GM12891 (cell line): ENCODE measurements at places on chromosomes 11 and 22.

DNA sequence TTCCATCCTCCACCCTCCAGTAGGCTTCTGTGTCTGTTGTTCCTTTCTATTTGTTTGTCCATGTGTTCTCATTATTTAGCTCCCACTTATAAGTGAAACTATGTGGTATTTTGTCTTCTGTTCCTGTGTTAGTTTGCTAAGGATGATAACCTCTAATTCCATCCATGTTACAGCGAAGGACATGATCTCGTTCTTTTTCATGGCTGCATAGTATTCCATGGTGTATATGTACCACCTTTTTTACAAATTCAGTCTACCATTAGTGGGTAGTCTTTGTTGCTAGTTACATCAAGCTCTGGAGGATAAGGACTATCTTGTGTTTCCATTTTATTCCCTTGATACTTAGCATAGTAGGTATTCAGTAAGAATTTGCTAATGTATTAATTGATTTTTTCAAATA lies 664.2 kb upstream of the FAT3 start:
- no peak for DNase-seq

DNA sequence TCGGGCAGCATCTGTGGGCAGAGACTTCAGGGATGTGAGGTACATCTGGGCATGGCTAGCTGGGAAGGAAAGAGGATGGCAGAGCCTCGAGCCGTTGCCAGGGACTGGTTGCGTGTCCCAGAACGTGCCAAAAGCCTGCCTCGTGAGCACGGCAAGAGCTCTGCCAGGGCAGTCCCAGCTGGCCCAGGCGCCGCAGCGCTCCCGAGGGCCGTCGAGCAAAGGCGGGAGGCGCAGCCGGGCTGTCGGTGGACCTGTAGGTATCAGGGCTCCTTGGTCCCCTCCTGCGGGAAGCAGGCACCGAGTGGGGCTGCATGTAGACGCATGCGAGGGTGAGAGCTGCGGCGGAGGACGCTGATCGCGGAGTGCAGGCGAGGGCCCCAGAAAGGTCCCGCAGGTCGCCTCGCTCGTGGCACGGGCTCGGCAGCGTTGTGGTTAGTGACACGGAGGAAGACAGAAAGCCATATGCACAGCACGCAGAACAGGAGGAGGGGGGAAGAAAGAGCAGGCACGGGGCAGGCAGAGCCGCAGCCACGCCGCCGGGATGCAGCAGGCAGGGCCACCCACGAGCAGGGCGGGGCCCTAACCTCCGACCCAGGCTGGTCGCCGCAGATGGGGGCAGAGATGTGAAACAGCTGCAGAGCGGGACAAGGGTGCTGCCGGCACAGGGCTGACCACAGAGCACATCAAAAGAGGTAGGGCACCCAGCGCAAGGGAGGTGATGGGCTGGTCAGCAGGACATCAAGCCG lies 18.0 kb downstream of the LSP1 start:
- no peak for DNase-seq

DNA sequence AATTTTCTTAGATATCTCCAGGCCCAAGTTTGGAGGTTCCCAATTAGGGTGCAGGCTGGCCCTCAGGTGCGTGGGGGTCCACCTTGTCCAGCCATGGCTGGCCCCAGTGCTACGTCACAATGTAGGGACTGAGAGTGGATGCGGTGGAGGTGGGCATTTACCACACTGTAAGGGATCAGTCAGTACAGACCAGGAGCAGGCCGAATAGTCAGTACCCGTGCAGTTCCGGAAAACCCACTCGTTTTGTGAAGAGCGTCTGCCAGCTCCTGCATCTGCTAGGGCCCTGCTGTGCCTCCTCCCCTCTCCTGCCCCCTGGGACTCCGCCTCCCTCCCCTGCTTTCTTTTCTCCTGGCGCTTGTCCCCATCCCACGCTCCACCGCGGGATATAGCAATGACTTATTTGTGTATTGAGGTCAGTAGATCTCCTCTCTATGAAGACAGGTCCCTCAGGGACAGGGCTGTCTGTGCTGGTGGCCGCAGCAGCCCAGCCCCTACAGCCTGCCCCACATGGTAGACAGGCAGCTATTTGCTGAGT lies 50.4 kb upstream of the SEPTIN5 start:
- no peak for DNase-seq

DNA sequence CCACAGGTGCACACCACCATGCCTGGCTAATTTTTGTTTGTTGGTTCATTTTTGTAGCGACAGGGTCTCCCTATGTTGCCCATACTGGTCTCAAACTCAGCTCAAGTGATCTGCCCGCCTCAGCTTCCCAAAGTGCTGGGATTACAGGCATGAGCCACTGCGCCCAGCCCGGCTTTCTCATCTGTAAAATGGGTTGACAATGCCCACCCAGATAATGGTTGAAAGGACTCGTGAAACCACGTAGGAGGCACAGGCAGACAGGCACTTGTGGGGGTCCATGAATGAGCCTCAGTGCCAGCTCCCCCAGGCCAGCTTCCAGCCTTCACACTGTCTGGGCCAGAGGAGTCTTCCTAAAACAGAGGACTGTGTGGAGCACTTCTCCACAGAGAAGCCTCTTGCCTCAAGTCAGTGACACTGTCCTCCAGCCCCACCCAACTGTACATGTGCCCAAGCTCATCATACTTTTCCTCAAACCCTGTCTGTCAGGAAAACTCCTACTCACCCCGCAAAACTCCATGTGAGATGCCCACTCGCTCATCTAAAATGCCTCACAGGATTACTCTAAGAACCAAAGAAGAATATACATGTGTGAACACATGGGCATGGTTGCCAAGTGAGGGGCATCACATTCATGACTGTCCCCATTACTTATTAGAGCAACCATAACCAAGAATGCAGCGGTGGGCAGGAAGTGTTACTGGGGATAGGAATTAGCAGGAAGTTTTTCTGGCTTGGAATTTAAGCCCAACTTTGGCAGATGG lies 32.1 kb upstream of the WNT7B start:
- DNase-seq: no peak
